ENCODE measurements at places on chromosomes 3 and 15.

DNA sequence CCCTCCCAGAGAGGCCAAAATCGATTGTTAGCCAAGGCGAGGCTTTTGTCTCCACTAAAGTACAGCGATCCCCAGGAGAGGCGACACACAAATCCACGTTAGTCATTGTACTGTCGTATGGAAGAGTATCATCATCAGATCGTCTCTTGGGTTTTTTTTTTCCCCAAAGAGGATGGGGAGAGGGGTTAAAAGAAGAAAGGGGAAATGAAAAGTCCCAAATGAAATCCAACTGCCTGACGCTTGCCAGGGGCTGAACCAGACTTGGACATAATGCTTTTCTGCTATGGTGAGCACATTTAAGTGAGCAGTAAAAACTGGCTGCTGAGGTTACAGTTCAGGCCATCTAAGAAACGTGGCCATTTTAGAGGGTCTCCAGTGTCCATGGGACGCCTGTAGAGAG lies 37.9 kb upstream of the CTSH start:
- DNase-seq: no peak

DNA sequence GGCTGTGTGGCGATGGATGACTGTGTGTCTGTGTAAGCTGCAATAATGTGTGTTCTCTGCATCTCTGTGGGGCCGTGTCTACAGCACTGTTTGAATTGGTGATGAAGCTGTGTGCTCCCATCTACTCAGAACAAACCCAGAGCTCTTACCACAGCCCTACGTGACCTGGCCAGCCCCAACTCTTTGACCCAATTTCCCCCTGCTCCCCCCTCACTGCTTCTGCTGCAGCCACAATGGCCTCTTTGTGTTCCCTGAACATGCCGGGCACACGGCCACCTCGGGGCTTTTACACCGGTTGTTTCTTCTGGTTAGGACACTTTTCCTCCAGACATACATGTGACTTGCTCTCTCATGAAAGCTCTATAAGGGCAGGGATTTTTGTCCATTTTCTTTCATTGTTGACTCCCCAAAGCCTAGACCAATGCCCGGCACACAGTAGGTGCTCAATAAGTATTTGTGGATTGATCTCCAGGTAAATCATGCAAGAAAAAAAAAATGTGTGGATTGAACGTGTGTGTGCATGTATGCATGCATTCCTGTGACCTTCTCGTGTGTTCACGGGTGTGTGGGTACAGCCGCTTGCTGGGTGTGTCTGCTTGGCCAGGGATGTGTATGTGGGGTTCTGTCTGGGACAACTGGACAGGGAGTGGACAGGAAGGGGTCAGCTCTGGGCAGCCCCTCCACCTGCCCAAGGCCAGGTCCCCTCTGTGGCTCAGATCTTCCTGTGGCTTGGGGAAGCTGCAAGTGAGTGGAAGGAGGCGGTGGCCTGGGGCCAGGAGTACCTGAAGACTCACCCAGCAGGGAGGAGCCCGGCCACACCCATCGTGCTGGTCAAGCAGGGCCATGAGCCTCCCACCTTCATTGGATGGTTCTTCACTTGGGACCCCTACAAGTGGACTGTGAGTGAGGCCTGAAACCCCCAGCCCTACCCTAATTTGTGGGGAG lies 14.8 kb downstream of the VILL start:
- no peak for DNase-seq

DNA sequence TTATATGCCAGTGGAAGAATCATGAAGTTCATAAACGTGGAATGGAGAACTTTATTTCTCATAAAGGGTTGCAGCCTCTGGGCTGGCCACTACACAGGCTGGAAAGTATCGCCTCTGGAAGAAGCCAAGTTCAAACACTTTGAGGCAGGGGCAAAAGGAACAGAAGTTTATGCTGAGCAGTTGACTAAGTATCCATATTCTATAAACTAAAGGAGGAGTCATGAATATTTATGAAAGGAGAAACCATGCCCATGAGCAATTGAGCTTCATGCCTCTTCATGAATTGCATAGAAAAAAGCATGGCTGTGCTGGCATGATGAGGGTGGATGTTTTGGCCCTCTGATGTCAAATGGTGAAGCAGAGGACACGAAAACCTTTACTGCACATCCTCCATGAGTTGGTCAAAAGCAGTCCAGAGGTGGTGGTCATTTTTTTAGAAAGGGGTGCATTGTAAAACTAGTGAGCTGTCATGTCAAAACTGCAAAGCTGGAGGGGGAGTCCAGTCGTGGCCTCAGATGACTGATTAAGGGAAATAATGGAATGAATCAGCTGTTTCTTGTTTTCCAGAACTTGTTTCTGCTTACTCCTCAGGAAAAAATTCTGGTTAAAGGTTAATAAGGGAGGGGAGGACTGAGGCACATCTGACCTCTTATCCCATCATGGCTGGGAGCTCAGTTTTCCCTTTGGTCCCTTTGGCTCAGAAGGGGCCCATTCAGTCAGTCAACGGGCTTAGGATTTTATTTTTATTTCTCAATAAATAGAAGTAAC lies 276.7 kb downstream of the CHL1 start:
- no peak for DNase-seq

DNA sequence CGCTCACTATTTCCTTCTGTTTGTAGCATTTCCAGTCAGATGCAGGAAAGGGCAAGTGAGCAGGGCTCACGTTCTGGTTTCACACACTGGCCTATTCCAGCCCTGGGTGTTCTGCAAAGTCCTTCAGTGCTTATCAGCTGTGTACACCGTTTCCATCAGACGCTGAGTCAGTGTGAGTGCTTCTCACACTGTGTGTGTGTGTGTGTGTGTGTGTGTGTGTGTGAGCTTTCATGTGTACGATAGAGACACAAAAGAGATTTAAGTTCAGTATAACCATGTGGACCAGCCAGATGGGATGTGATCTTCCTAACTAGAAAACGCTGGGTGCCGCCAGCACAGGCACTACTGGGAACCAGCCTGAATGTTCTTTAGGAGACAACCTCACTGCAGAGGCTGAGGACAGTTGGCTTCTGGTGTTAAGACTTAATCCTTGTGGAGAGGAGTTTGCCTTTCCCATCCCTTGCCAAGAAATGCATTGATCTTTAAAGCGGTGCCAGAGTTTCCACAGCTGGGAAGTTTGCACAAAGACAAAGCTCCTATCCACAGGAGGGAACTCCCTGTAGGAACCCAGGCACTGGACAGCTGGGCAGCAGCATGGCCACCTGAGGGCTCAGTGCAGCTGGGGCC lies 3.9 kb upstream of the CHSY1 start:
- peak; percentile 96 for DNase-seq

DNA sequence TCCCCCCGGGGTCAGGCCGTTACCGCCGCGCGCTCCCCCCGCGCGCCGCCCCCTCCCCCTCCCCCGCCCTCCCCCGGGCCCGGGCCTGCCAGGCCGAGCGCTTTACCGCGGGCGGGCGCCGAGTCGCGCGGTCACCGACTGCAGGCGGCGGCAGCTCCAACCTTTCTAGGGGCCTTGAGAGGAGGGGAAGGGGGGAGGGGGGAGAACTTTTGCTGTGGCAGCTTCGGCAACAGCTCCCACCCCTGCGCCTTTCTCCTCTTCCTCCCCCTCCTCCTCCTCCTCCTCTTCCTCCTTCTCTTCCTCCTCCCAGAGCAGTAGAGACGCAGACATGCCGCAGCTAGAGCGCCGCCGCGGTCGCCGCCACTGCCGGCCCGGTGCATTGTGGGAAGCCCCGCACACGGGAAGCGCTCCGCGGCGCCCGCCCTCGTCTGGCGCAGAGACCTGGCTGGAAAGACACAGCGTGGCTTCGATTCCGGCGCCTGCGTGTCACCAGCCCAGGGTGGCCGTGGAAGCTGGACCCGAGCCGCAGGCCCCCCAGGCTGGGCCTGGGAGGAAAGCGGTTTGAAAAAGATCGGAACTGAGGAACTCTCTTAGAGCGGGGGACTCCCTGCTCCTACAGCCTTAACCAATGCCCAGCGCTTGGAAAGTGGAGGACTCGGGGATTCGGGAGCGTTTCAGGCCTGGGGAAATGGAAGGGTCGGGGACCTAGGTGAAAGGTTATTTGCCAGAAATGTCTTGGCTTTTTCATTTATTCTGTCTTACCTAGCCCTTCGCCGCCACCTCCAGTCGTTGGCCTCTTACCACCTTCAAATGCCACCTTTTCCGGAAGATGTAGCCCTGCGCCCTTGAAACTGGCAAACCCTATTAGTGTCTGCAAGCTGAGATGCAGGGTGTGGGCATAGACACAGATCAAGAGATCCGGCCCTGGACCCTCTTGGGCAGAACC lies at the start of gene ZNF148:
TSS of gene ZNF148 (minus strand) at position 330 of the 946 bp plus-strand sequence. CDS start 61,685 bp downstream, outside the sequence.
- peak; percentile 93 for DNase-seq

DNA sequence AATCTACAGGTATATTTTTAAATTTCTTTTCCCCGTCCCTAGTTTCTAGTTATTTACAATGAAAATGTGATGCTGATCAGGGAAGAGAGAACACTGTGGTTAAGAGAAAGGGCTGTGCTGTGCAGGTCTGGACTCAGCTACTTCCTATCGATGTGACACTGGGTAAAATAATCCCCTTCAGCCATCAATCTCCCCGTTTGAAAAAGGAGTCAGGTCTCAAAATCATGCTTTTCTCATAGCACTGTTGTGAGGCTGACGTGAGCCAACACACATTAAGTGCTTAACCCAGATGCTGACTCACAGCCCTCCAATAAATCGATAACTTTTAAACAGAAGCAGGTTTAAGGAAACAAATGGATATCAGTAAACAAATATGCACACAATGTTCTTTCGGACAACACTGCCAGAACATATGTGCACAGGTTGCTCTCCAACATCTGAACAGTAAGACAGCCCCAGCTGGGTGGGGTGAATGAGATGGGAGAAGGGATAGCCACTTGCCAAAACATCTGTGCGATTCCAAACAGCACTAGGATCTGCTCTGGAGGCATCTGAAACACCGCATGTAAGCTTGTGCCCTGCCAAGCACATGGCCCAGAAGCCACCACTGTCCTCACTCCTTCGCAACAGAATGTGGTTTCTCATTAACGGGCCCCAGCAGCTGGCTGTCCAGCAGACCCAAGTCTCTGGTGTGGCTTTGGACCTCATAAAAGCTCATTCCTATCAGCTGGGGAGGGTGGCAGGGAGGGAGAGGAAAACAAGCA lies 143.2 kb upstream of the PRICKLE2 start:
- DNase-seq: no peak

DNA sequence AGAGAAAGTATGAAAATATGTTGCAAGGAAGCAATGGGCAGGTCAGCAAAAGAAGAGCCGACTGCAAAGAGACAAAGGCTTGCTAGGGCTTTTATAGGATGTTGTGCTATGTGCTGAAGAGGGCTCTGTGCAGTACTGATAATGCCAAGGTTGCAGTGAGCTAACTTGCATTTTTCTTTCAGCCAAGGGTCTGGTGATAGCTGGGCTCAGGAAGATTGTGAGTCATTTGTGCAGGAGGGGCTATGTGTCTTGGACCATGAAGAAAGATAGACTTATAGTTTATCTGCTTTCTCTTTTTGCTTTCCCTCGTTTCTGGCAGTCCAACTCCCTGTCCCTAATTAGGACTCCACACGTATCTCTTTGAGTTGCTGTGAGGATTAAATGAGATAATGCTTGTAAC lies 64.5 kb upstream of the LRIG1 start:
- peak; percentile 46 for DNase-seq

GRCh38 chr3:45962033-45962432 lies 18.8 kb downstream of the CXCR6 start:
- DNase-seq: no peak

- DNase-seq: peak; percentile 76
These were observed 161.3 kb upstream of the TLE3 start for GRCh38 chr15:70259028-70259424.

GRCh38 chr3:12681943-12682390 lies 18.1 kb upstream of the RAF1 start:
- peak; percentile 70 for DNase-seq

DNA sequence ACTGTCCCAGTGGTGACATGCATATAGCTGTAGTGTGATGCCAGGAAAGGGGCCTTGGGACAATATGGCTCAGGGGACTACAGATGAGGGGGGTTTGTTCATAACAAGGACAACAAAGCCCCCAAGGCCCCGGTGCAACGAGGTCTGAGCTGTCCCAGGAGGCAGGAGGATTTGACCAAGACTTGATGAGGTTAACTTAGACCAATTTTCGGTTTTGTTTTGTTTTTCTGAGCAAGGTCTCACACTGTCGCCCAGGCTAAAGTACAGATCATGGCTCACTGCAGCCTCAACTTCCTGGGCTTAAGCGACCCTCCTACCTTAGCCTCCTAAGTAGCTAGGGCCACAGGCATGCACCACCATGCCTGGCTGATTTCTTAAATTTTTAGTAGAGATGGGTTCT lies 23.8 kb downstream of the EFCAB12 start:
- no peak for DNase-seq

DNA sequence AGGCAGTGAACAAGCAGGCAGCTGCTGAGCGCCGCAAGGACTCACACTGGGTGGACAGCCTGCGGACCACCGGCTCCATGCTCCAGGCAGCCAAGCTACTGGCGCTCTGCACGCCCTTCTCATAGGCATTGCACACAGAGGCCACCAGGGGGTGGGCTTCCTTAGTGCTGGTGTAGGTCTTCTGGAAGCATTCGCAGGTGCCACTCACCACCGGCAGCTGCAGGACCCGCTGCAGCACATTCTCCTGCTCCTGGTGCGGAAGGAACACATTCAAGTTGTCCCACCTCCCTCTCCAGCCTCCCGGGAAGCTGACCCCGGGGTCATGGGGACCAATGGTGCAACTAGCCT lies 6.0 kb downstream of the PLIN1 start:
- DNase-seq: peak; percentile 78

DNA sequence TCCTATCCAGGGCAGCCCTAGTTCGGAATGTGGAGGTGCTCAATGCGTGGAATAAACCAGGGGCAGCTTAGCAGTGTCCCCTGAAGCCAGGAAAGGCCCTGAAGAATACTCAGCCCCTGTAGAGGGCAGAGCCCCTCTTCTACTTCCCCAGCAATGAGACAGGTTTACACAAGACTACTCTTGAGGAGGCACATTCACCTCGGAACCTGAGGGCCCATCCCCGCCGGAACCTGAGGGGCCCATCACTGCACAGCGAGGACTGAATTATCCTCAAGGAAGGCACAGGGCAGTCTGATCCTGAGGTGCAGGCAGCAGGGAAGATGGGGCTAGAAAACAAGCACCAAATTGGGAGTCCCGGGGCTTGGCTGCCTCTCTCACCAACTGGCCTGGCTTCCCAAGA lies 22.2 kb downstream of the CCDC13 start:
- DNase-seq: no peak

- DNase-seq: no peak
These were observed 55.2 kb upstream of the IMPG2 start for GRCh38 chr3:101375586-101375985.

DNA sequence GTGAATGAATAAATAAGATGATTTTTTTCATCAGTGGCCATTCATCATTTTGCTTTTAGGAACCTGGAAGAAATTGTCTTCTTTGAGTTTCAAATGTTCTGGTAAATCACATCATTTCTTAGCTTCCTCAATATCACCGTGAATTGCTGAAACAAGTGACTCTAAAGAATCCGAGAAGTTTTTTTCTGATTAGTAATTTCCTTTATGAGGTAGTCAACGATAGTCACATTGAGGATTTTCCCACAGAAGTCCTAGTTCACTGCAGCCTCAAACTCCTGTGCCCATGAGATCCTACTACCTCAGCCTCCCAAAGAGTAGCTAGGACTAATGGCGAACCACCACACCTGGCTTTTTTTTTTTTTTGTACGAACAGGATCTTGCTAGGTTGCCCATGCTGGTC lies 3.6 kb upstream of the TMPRSS7 start:
- no peak for DNase-seq

Data from hematopoietic multipotent progenitor cell treated with erythropoietin and hydrocortisone succinate and interleukin-3 and kit ligand, for 6 days (in vitro differentiated cells).